ENCODE measurements at places on chromosomes 7 and 10. TPM values are rescaled to one million over a fixed set of nuclear protein-coding genes. Genes with fewer than 3 reads are reported as not detected.

- H3K27ac ChIP-seq = no peak overlapping the region
- H3K4me3 ChIP-seq = no peak overlapping the region
- peaks cover 8% of the 10 kb centered on the region for H3K4me1 ChIP-seq
- peaks cover 11% of the 10 kb centered on the region for H3K36me3 ChIP-seq
- no peak for DNase-seq
These were observed 32.4 kb downstream of the ANXA11 start for GRCh38 chr10:80172896-80173295.

DNA sequence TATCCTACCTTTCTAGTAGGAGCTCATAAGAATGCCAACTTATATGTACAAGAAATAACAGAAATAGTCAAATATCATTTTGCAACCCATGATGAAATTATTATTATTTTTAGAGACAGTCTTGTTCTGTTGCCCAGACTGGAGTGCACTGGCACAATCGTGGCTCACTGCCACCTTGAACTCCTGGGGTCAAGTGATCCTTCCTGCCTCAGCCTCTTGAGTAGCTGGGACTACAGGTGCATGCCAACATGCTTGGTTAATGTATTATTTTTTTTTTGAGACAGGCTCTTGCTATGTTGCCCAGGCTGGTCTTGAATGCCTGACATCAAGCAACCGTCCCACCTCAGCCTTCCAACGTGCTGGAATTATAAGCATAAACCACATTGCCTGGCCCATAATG is 44.8 kb downstream of the TNPO3 start:
- peaks cover 15% of the 10 kb centered on the region for H3K36me3 ChIP-seq
- no peak overlapping the region for H3K27ac ChIP-seq
- H3K4me1 ChIP-seq = no peaks in the 10 kb centered on the region
- DNase-seq = no peak

- no peaks in the 10 kb centered on the region for H3K36me3 ChIP-seq
- no peaks in the 10 kb centered on the region for H3K27me3 ChIP-seq
- H3K4me1 ChIP-seq = no peaks in the 10 kb centered on the region
These were observed 22.3 kb upstream of the TSPAN33 start for GRCh38 chr7:129122078-129122750.

GRCh38 chr10:48996-49395 is at the start of gene TUBB8:
Gene TUBB8, minus strand, starts transcription at chr10:49296. Its CDS starts 58 bp downstream, at chr10:49238.
- no peak within 1 kb of the TSS for H3K27ac ChIP-seq
- no peaks in the 10 kb centered on the region for H3K4me1 ChIP-seq
- DNase-seq = no peak
- no peak within 1 kb of the TSS for H3K4me3 ChIP-seq
- H3K27me3 ChIP-seq = no peaks in the 10 kb centered on the region

DNA sequence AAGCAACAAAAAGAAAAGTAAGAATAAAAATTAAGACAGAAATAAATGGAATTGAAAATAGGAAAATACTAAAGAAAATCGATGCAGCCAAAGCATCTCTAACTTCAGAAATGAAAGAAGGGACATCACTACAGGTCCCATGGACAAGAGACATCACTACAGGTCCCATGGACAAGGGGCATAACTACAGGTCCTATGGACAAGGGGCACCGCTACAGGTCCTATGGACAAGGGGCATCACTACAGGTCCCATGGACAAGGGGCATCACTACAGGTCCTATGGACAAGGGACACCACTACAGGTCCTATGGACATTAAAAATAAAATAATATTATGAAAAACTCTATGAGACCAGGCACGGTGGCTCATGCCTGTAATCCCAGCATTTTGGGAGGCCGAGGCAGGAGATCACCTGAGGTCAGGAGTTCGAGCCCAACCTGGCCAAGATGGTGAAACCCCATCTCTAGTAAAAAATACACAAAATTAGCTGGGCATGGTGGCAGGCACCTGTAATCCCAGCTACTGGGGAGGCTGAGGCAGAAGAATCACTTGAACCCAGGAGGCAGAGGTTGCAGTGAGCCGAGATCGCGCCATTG is 101.0 kb upstream of the DNAAF5 start:
- no peak overlapping the region for H3K4me3 ChIP-seq
- H3K27me3 ChIP-seq = no peaks in the 10 kb centered on the region
- H3K36me3 ChIP-seq = no peaks in the 10 kb centered on the region
- no peaks in the 10 kb centered on the region for H3K4me1 ChIP-seq

- no peak overlapping the region for H3K27ac ChIP-seq
- H3K27me3 ChIP-seq = no peaks in the 10 kb centered on the region
- H3K4me3 ChIP-seq = no peak overlapping the region
- no peak for DNase-seq
These were observed 13.1 kb downstream of the BRAT1 start for GRCh38 chr7:2542011-2542915.

GRCh38 chr7:144100607-144101006 is 8.8 kb upstream of the OR2A2 start:
- no peaks in the 10 kb centered on the region for H3K36me3 ChIP-seq
- H3K4me1 ChIP-seq = no peaks in the 10 kb centered on the region
- no peak overlapping the region for H3K4me3 ChIP-seq
- no peak overlapping the region for H3K27ac ChIP-seq

DNA sequence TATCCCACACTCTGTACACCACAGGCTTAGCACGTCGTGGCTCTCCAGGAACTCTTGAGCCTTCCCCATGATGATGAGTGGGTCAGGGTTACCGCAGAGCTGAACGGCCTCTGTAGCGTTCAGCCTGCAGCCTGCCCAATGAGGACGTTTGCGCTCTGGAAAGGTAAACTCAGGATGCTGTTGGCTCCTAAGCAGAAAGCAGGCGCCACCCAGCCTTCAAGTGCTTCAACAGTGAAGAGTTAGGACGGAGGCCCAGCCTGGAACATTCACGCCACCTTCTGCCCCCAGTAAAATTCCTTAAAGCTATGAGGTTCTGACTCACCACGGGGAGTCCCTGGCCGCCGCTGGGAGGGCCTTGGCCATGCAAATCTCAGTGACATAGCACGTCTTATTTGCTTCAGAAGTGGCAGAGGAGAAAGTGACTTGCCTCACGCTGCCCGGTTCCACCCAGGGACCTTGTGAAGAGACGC is 161.5 kb upstream of the SH2B2 start:
- H3K27me3 ChIP-seq = no peaks in the 10 kb centered on the region
- DNase-seq = peak; percentile 49
- peak overlapping the region; percentile 43 for H3K4me3 ChIP-seq
- peaks cover 19% of the 10 kb centered on the region for H3K4me1 ChIP-seq
- peaks cover 3% of the 10 kb centered on the region for H3K36me3 ChIP-seq

- no peaks in the 10 kb centered on the region for H3K27me3 ChIP-seq
- peaks cover 5% of the 10 kb centered on the region for H3K36me3 ChIP-seq
- no peak overlapping the region for H3K4me3 ChIP-seq
- no peak for DNase-seq
- no peak overlapping the region for H3K27ac ChIP-seq
These were observed 11.1 kb downstream of the TAF3 start for GRCh38 chr10:7829289-7829834.

DNA sequence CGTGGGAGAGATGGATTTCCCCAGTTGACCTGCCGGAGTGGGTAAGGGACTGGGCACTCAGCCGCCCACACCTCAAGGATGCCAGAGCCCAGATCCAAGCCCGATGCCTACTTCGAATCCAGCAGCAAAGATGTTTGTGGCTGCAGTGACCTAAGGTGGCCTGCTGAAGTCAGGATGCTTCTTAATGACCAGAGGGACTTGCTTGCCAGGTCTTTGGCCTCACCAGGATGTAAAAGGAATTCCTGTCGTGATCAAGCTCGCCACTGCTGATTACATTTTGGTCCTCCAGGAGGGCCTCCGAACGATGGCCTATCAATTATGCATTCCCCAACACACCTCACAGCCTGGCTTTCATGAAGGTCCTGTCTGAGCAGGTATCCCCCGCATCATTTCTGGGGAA is 349.5 kb upstream of the ZMIZ1 start:
- peaks cover 6% of the 10 kb centered on the region for H3K4me1 ChIP-seq
- no peaks in the 10 kb centered on the region for H3K36me3 ChIP-seq
- no peaks in the 10 kb centered on the region for H3K27me3 ChIP-seq
- H3K4me3 ChIP-seq = no peak overlapping the region
- DNase-seq = no peak

DNA sequence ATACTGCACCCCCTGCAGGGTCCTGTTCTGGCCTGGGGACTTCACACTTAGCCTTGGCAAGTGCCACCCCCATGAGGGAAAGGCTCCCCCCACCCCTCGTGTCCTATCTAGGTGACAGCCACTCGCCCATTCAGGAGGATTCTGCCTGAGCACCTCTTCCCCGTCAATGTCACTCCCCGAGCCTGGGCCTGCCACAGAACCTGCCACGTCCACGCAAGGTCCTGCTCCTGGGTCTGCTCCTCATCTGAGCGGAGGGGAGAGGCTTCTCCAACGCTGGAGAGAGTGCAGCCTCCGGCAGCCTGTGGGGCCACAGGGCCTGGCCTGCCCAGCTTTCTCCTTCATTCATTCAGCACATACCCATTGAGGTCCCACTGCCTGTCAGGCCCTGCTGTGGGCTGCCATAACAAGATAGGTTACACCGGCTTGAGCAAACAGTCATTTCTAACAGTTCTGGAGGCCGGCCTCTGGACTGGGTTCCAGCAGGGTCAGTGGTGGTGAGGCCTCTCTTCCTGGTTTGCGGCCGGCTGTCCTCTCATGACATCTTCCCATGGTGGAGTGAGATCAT is 92.0 kb upstream of the RET start:
- H3K4me1 ChIP-seq = no peaks in the 10 kb centered on the region
- no peak for DNase-seq
- no peak overlapping the region for H3K4me3 ChIP-seq
- H3K27ac ChIP-seq = no peak overlapping the region
- H3K36me3 ChIP-seq = no peaks in the 10 kb centered on the region

DNA sequence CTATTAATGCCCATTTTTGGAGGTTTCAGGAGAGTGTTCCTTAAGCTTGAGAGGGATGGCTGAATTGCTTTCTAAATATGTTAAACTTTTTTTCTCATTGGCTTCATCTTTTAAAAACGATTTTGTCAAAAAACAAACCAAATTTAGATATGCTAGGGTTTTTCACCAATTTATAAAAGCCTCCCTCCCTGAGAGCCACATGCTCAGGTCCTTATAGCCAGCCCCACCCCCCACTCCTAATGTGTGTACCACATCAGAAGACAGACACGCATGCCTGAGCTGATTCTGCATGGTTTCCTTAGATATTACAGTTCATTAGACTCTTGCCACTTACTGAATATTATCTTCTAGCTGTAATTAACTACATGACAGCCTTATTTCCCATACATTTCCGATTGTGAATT is 2.0 kb downstream of the CUL1 start:
- H3K27me3 ChIP-seq = no peaks in the 10 kb centered on the region
- H3K4me3 ChIP-seq = peak overlapping the region; percentile 88
- H3K36me3 ChIP-seq = no peaks in the 10 kb centered on the region
- peaks cover 55% of the 10 kb centered on the region for H3K4me1 ChIP-seq
- DNase-seq = no peak
- no peak overlapping the region for H3K27ac ChIP-seq

DNA sequence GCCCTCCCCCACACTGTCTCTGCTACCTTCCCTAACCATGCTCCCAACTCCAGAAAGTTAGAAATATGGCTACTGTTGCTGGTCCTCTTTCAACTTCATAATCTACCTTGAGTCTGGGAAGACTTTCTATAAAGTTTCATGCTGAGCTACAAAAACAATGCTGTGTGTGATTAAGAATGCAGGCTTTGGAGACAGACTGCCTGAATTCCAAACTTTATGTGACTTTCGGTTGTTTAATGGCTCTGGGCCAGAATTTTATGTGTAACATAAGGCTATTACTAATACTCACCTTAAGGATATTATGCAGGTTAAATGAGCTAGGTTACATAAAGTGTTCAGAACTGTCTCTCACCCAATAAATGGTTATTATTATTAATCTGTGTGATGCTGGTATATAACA is 19.1 kb downstream of the BET1 start:
- no peak overlapping the region for H3K27ac ChIP-seq
- H3K4me1 ChIP-seq = no peaks in the 10 kb centered on the region
- no peak for DNase-seq
- no peak overlapping the region for H3K4me3 ChIP-seq

The POLD2 gene
- 38.7 TPM for total RNA-seq

The ABCC2 gene
- total RNA-seq = 1.2 TPM

The ZCCHC24 gene
- 82.9 TPM for total RNA-seq

The FZD8 gene
- total RNA-seq = 21.3 TPM

The COL13A1 gene
- 23.1 TPM for total RNA-seq

The HOXA9 gene
- not detected for total RNA-seq

The WEE2 gene
- not detected for total RNA-seq

The PRLHR gene
- not detected for total RNA-seq

Measured in thoracic aorta (tissue), 2 donors.